ENCODE measurements at places on chromosomes 5 and 9.

- DNase-seq: no peak
These were observed 38.7 kb downstream of the GEMIN5 start for GRCh38 chr5:154899151-154899816.

- DNase-seq: no peak
These were observed 6.1 kb downstream of the GAS1 start for GRCh38 chr9:86941197-86941596.

- no peak for DNase-seq
These were observed 231.6 kb upstream of the TNC start for GRCh38 chr9:115349542-115349941.

DNA sequence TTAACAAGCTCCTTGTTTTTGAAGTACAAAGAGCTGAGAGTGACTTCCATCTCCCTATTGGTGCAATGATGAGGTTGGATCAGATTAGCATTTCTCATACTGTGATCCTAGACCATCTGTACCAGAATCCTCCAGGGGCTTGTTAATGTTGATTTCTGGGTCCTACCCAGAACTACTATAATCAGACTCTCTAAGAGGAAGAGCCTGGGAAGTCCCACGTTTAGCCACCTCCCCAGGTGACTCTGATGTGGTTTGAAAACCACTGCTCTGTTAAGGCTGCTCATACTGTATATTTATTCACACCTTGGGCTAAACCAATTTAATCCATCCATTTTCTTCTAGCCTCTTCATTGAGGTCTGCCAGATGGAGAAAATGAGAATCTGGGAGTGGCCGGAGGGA, 49.6 kb upstream of the SMIM32 start:
- DNase-seq: no peak

DNA sequence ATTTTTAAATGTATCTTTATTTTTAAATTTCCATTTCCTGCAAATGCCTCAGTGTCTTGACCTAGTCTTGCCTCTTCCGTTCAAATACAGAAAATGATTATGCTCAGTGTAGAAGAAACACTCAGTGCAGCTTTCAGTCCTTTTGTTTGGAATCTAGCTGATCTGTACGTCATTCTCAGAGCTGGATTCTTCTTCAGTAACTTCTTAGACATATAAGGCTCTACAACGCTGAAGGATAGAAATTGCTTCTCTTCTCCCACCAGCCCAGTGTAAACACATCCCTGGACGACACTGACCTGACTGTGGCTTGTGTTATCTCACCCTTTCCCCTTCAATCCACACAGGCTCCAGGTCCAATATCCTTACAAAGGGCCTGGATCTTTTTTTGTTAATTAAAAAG, 3.2 kb upstream of the ALDH1B1 start:
- no peak for DNase-seq

DNA sequence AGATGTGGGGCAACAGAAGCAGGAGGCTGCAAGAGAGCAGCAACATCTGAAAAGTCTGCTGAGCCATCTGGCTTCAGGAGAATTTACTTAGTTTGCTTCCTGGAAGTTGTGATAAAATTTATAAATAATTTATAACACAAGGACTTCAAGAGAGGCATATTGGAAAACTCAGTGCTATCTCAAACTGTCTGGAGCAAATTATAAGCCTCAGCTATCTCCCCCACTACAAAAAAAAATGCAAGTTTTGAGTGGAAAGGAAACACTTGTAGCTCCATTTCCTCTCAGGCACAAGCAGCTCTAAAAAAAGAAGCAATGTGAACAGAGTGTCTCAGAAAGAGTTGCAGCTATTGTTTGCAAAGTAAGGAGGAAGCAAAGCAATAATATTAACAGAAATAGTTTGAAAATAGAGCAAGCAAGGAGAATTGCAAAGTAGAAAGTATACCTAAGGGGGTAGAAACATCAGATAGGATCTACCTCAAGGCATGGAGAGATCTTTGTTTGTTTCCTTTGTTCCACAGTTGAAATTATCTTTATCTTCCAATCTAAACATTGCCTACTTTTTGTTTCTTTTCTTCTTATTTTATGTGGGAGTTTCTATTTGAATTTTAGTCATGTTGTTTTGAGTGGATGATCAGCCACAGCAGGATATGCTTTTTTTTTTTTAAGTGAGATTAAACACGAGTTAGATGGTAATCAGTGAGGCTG, 55.9 kb upstream of the IL6ST start:
- DNase-seq: no peak

- DNase-seq: no peak
These were observed 204.8 kb downstream of the MEF2C start for GRCh38 chr5:88677943-88678769.

DNA sequence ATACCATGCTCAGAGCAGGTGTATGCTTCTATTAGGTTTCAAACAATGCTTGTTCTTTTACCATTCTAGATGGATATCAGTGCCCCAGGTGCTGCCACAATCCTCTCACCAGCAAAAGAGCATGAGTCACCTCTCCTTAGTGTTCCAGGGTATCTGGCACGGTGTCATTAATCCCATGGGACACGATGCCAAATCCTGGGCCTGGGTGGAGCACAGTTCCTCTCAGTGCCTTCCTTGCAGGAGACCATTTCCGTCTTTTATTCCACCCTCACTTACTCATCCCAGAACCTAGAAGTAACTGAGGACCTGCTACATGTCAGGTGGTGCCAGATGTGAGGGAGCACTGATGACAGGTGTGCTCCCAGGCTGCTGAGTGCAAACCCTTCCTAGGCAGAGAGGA, 1.3 kb upstream of the OR13J1 start:
- DNase-seq: no peak

DNA sequence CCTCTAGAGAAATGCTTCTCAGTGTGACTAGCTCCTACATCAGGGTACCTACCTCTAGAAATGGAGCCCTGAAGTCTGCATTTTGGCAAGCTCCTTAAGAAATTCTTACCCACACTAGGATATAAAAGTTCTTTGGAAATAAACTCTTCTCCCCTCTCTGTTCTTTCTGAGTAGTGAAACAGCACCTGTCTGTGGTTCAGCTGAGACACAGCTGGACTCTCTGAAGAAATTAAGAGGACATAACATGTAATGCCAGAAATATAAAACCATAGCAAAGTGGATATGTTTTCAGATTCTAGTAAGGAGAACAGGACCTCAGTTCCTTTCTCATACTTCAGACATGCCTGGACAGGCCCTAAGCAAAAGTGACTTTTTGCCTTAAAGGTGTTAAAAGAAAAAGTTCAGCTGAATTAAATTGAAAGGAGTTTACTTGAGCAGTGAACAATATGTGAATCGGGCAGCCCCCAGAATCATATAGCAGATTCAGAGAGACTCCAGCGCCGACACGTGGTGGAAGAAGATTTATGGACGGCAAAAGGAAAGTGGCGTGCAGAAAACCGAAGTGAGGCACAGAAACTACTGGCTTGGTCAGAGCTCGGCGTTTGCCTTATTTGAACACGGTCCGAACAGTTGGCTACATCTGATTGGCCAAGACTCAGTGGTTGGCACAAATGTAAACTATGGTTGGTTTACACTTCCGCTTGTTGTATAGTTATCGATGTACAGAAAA, 64.5 kb downstream of the PRKACG start:
- DNase-seq: peak; percentile 9

DNA sequence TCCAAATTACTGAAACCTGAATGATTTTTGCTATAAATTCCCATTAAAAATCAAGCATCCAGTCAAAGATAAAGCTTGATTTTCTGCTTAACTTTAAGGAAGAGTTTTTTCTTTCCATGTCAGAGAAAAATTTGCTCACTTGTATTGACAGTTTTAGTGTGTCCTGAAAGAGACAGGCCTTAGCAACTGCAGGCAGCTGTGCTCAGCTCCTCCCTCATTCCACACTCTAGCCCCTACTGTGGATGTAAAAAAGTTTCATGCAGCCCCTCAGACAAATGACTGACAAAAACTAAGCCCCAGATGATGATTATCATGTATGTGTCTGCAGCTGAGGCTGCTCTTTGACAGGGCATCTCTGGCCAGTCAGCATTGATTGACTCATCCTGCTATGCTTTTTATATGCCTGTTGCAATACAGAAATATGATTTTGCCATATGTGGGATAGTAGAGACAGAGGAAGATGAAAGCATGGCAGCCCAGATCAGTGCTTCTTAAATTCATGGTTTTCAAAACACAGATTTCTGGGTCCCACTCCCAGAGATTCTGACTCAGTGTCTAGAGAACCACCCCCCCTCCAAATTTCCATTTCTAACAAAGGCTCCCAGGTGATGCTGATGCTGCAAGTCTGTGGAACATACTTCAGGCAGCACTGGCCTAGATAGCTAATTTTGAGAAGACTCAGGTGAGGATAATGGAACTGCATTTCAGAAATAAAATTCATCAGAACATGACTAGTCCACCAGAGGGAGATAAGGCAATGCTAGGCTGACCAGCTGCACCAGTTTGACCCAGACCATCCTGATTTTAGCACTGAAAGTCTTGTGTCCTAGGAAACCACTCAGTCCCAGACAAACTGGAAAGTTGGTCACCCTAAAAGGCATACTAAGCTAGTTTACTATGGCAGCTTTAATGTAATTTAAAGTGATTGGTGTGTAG, 298.7 kb upstream of the KCNN2 start:
- no peak for DNase-seq
